Stimulated activated CD8-positive, alpha-beta memory T cell treated with anti-CD3 and anti-CD28 coated beads, Interleukin-4, amount 100 ng/mL, for 1 hour (primary cell): ENCODE measurements at places on chromosomes 1 and 21.

DNA sequence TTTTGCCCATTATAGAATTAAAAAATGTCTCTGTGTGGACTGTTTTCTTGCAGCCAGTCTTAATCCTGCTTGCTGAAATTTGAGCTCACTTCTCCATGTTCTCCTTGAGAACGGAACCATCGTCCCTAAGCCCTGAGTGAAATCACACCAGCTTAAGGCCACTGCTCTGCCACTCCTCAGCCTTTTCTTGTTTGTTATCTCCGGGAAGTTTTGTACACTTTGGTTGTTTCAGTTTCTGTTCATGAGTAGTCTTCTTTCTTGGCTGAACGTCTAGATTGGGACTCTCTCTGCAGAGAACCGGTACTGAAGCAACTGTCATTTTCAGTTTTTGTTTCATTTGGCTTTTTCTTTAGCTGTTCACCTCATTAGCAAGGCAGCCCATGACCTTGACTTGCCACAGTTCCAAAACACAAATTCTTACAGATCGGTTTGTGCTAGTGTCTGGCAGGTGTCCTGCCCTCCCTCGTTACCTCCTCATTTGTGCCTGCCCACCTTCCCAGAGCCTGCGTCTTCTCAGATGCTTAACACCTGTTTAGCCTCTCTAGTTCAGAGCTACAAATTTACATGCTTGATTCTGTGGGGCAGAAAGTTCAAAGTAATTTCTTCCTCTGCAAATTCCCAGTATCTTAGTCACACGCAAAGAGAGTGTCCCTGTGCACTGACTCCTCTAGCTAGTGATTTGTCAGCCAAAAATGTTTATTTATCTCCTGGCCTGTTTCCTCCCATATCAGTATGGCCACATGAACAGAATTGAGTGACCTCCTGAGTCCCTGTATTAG lies 12.4 kb downstream of the PSEN2 start:
- DNase-seq, result no peak

DNA sequence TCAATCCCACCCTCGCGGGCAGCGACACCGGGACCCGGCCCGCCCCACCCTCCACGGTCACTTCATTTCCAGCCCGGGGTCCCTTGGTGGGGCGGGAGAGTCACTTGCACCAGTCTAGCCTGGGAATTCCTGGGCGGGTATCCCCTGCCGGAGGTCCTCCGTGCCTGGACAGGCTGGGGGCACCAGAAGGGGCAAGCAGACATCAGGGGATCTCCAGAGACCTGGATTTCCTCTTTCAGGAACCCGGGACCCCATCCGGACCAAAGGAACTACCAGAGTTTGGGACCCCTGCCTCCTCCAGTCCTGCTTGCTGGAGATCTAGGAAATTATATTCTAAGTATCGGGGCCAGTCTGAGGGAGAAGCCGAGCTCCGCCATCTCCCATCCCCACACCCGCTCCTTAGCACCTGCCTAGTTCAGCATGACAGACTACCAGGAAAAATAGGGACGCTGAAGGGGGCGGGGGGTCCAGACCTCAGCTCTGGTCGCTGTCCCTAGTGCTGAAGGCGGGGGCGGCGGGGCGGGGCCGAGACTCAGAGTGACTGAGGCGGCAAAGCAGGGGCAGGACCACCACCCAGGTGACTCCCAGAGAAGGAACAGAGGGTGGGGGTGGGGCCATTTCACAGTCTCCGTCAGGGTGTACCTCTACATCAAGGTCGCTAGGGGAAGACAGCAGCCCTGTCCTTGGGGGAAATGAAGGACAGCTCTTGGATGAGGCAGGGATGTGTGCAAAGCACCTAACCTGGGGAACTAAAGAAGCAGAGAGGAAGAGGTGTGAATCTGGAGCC lies 832 bp downstream of the HCN3 start:
- DNase-seq, result peak; percentile 39

GRCh38 chr1:99084562-99084961 lies 79.9 kb upstream of the PLPPR5 start:
- no peak for DNase-seq

- no peak for DNase-seq
Observed at GRCh38 chr1:228846952-228847351, 111.7 kb downstream of the RHOU start.

GRCh38 chr1:162530307-162530987 lies 31.1 kb upstream of the UAP1 start:
- no peak for DNase-seq

DNA sequence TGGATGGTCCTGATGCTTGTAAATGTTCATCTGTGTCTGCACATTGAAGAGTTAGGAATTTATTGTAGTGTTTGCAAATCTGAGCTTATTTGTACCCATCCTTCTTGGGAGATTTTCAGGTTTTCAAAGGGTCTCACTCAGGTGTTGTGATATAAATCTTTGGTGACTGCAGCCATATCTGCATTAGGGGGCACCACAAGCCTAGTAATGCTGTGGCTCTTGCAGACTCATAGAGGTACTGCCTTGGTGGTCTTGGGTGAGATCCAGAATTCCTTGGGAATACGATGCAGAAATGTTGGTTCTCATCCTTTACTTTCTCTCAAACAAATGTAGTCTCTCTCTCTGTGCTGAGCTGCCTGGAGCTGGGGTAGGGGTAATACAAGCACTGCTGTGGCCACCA lies 405.9 kb downstream of the TTLL7 start:
- DNase-seq, result no peak

DNA sequence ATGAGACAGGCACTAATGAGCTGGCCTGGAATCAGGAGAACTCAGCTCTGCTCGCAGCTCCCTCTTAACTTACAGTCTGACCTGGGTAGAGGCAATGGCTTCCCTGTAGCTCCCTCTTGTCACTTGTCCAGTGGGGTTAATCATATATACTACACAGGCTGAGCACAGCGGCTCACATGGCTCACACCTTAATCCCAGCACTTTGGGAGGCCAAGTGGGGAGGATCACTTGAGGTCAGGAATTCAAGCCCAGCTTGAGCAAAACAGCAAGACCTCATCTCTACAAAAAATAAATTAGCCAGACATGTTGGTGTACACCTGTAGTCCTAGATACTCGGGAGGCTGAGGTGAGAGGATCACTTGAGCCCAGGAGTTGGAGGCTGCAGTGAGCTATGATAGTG lies 4.2 kb downstream of the S100A6 start:
- DNase-seq, result no peak

GRCh38 chr21:35019631-35020032 lies 29.5 kb downstream of the RUNX1 start:
- no peak for DNase-seq

DNA sequence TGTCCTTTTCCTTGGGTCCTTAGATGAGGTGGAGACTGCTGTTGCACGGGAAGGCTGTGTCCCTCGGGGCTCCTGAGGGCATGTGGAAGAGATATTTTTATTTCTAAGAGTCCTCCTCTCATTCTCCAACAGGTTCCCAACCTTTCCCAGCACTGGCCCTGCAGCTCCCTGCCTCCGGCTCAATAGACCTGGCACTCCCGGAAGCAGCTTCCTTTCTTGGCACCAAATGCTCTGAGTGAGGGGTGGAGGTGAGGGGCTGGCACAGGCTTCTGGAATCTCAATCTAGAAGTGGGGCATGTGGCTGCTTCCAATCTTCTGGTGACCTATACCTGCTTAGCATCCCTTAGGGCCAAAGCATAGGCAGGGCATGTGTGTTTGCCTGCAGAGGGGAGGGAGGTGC lies 4.5 kb downstream of the ETV3L start:
- DNase-seq, result no peak

- no peak for DNase-seq
Observed at GRCh38 chr1:74681001-74681400, 7.4 kb upstream of the ERICH3 start.

GRCh38 chr1:115722221-115722620 lies 46.3 kb downstream of the CASQ2 start:
- no peak for DNase-seq

DNA sequence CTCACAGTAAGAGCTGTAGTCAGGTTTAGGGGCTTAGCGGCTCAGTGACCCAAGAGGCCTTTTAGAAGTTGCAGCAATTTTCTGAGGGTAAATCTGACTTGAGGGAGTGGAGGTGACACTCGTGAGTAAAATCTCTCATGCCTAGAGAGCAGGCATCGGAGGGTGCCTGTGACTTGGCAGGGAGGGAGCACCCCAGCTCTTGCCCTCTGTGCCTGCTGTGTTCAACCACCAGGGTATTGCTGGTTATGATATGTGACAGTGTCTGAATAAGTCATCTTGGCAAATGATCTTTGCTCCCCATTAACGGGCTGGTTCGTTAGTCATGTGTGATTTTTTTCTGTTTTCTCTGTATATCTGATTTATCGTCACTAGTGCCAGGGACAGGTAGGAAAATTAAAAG lies 5.9 kb downstream of the MAN1C1 start:
- no peak for DNase-seq

DNA sequence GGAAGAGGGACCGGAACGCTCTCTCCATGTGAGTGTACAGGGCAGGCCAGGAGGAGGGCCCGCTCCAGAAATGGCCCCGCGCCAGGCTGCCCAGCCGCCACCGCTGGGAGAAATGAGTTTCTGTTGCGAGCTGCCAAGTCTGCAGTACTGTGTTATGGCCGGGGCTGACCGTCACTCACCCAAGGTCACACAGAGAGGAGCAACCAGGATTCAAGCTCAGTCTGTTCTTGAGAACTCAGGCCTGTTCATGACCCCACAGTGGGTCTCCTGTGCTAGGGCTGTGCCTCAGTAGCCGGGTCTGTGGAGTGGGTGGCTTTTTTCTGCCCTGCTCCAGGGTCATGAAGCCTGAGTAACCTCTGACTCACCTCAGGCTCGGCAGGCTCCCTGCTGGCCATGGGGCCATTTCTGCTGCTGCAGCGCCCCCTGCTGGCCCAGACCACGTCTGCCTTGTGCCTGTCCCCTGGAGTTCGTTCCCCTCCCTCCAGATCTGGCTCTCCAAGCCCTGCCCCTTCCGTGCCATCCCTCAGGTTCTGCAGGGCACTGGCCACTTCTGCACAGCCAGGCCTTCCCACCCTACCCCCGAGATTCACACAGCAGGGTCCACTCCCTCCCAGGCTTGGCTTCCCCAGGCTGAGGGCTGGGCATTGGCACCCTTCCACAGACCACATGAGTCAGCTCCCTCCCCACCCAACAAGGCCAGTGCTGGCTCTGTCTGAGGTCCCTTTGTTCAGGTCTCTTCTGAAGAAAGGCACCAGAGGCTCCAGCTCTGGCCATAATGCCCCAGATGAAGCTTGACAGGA lies 51.8 kb downstream of the EDN2 start:
- DNase-seq, result peak; percentile 38

DNA sequence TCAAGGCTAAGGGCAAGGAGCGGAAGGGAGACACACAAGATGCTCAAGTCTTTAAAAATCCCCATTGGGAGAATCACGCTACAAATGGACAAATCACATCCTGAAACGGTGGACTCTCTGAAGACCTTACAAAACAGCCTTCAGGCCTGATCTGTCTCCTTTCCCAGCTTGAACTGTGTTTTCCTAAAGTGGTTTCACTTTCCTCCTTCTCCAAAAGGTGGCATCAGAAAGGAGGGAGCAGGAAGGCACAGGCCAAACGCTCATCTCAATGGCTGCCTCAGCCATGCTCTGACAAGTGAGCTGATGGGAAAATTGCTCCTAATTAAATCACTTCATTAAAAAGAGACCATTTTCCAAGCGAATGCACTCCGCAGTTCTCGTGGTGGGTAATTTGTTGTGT lies 47.7 kb downstream of the UTP25 start:
- DNase-seq, result no peak

GRCh38 chr1:56709269-56709880 lies 64.3 kb downstream of the PRKAA2 start:
- DNase-seq, result no peak

DNA sequence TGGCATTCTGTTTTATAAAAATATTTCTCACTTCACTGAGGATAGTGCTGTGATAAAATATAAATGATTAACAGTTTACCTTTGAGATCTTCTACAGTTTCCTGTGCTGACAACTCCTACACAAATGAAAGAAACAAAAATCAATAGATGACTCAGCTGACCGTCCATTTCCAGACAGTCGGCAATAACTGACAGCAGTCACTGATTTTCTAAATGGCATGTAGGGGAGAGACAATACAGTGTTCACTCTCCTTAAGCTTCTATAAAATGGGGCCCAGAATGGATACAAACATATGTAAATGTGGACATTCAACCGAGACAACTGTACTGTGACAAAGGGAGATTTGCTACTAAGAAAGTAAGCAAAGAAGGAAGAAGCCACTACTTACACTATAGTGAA lies 34.3 kb downstream of the PCNX2 start:
- no peak for DNase-seq

GRCh38 chr1:118151312-118151937 lies 33.6 kb downstream of the SPAG17 start:
- no peak for DNase-seq

DNA sequence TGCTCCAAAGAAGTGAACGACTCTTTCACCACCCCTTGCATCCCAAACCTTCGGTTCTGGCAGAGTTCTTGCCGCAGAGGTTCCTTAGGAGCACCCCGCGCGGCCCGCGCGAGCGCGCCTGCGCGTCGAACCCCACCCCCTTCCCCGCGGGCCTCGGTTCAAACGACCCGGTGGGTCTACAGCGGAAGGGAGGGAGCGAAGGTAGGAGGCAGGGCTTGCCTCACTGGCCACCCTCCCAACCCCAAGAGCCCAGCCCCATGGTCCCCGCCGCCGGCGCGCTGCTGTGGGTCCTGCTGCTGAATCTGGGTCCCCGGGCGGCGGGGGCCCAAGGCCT lies at the start of gene C1orf56:
Gene C1orf56, plus strand, starts transcription at position 161 of the 334 bp plus-strand sequence. Its CDS starts 97 bp downstream, at position 258.
- no peak for DNase-seq

DNA sequence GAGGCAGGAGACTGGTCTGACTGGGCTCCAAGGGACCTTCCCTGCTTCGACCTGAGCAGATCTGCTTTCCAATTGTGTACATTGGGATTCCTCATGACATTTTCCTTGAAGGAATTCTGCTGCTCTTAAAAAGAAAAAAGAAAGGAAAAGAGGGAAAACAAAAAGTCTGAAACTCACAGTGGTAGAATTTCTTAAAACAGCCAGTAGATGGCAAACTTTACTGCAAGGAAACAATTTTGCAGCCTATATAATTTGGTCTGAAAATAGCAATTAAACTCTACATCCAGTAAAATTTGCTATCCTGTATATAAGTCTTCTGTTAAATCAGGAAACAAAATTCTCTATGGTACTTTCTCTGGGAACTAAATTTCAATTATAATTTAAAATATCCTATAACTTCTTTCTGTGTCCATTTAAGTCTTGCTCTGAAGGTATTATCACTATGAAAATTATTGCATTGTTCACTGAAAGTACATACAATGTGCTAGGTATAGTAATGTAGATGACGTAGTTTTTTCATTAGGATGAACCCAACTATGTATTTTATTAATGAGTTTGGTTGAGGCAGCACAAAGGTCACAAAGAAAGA lies 59.8 kb downstream of the CRB1 start:
- DNase-seq, result no peak
